ENCODE measurements at places on chromosomes 5 and 9. TPM values are rescaled to one million over a fixed set of nuclear protein-coding genes. Genes with fewer than 3 reads are reported as not detected.

- DNase-seq: no peak
Observed at GRCh38 chr5:89350684-89351083, 467.7 kb upstream of the MEF2C start.

FSTL4 gene
- total RNA-seq: not detected

DNA sequence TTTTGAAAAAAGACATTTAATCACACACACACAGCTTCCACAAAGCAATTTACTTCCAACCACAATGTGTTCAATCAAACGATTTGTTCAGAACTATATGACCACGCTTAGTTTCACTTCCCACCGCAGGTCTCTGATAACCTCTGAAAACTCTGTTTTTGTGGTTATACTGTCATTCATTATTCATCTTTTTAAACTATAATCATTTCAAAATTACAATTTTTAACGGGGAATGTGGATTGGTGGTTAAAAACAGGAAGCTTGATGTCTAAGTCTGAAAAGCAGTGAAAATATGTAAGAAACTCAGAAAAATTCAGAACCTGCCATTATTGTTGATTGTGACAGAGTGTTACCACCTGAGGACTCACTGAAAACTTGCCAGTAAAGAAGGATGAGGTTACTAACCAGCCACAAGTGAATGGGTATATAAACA is 12.7 kb upstream of the TMEM174 start:
- DNase-seq: no peak

DNA sequence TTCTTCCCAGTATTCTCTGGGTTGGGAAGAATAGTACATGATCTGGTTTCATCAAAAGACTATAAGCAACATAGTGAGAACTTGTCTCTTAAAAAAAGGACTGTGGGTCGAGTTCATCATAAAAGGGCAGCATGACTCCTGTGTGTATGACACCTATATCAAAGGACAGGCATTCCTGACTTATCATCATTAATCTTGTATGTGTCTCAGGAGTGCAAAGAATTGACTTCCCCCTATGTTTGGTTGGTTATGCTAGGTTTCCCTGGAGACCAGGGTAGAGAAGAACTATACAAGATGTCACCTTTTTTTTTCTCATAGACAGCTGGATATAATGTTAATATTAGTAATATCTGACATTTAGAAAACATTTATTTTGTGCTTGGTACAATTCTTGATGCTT is 173.1 kb upstream of the ANKRD55 start:
- DNase-seq: no peak

GRCh38 chr5:139188558-139189270 is 9.5 kb downstream of the SIL1 start:
- DNase-seq: no peak

DNA sequence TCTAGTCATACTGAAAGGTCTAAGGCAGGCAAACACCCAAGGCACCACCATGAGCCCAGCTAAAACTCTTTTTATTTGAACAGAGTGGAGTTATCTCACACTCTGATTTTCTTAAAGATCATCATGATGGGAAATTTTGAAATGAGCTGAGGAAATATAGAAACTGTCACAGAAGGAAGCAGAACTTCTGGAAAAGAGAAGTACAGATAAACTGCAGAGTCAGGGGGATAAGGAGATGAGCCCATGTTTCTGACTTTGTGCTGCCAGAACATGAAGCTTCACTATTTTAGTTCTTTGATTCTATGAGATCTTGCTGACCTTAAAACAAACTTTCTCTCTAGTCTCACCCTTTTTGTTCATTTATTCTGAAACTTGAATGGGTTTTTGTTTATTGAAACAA is 406.5 kb upstream of the EDIL3 start:
- no peak for DNase-seq

Measured in osteocyte (in vitro differentiated cells).